ENCODE measurements at places on chromosomes 13 and 19.
A peak's percentile ranks its signal among the peaks of the same experiment; 100 is the strongest.

DNA sequence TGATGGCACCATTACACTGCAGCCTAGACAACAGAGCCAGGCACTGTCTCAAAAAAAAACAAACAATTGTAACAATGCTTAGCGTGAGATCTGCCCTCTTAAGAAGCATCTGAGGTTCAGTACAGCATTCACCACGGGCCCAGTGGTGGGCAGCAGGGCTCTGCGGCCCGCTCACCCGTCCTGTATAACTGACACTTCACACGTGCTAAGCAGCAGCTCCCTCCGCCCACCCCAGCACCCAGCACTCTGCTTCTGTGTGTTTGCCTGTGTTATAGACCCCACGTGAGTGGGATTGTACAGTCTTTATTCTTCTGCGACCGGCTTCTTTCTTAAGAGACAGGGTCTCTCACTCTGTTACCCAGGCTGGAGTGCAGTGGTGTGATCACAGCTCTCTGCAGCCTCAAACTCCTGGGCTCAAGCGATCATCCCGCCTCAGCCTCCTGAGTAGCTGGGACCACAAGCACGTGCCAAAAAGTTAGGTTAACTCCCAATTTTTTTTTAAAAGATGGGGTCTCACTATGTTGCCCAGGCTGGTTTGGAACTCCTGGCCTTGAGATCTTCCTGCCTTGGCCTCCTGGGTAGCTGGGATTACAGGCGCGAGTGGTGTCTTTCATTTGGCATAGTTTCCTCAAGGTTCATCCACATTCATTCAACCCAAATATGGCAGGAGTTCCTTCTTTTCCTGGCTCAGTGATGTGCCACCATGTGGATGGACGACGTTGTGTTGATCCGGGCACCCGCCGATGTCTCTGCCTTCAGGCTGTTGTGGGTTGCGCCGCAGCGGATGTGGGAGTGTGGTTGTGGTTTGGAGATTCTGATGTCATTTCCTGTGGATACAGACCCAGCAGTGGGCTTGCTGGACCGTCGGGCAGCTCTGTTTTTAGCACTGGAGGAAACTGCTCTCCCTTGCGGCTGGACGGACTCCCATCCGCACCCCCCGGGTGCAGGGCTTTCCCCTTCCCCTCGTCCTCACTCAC is 170.0 kb downstream of the KDM4B start:
- peaks cover 47% of the 10 kb centered on the region for H3K36me3 ChIP-seq
- peak overlapping the region; percentile 51 for H3K4me3 ChIP-seq
- no peaks in the 10 kb centered on the region for H3K27me3 ChIP-seq
- H3K4me1 ChIP-seq, result peaks cover 20% of the 10 kb centered on the region

GRCh38 chr19:23287620-23288019 is 37.4 kb upstream of the ZNF724 start:
- peaks cover 1% of the 10 kb centered on the region for H3K4me1 ChIP-seq
- peaks cover 3% of the 10 kb centered on the region for H3K36me3 ChIP-seq
- no peak overlapping the region for H3K4me3 ChIP-seq
- H3K27me3 ChIP-seq, result no peaks in the 10 kb centered on the region
- H3K27ac ChIP-seq, result no peak overlapping the region

GRCh38 chr19:41430922-41431321 is 3.7 kb upstream of the B3GNT8 start:
- no peak overlapping the region for H3K4me3 ChIP-seq
- no peak for DNase-seq
- H3K4me1 ChIP-seq, result peaks cover 22% of the 10 kb centered on the region
- peaks cover 32% of the 10 kb centered on the region for H3K36me3 ChIP-seq
- no peaks in the 10 kb centered on the region for H3K27me3 ChIP-seq

DNA sequence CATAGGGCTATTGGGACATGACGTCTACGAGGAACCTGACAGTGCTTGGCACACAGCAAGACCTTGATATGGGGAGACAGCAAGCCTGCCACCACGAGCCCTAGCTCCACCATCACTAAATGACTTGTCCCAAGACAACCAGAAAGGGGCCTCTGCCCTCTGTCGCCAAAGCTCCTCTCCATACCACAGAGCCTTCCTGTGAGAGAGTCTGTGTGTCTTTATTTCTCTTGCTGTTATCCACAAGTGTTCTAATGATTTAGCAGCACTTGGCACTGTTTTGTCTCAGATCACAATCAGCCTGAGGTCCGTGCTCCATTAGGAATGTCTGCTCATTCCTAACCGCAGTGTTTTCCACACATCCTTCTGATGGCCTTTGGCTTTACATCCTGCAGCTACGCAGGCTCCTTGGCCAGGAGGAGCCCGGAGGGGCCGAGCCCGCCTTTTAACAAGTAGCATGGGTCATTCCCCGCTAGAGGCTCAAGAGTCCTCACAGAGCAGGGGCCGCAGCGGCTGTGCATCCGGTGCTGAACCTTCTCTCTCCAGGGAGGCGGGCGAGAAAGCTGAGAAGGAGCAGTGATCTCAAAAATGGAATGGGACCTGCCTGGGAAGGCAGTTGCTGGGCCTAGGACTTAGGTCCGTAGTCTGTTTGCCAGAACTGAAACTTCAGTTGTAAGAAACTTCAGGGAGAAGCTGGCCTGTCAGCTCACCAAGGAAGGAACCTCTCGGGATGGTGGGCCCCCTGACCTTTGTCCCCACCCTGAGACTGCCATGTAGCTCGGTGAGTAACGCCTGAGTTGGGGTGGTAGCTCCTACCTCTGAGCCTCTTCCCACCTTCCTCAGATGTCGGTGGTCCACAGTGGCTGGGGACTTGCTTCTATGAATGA is 61.1 kb upstream of the HMGB1 start:
- peaks cover 5% of the 10 kb centered on the region for H3K4me1 ChIP-seq
- no peak overlapping the region for H3K4me3 ChIP-seq
- no peak overlapping the region for H3K27ac ChIP-seq
- no peak for DNase-seq

DNA sequence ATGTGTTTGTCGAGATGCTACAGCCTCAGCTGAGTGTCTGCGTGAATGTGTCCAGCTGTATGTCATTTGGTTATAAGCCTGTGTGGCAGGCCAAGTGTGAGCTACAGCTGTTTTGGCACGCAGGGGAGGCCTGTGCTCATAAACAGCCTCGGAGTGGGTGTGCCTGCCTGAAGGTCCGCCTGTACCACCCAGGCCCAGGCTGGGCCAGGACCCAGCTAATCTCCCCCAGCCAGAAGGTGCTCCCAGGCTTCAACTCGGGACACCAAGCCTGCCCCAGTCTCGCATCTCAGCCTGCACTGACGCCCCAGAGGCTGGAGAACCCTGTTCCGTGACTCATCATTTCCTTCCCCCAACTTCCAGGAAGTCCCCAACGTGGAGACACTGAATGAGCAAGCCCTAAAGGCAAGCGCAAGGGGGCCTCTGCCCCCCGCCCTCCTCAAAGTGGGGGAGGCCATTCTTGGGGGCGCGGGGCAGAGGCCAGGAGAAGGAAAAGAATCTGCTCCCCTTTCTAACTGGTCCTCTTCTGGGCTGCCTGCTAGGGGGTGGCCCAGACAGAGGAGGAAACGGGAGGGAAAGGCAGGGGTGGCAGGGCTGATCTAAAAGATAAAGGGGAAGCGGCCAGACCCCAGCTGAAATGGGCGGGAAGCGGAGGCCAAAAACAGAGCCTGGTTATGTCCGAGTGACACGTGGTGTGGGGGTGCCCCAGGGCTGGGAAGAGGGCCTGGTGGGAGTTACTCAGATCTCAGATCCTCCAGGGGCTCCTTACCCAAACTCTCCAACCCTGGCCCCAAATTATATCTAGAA is 2.0 kb downstream of the SLC1A5 start:
- H3K4me1 ChIP-seq, result peaks cover 45% of the 10 kb centered on the region
- peak; percentile 74 for DNase-seq

- H3K36me3 ChIP-seq, result peaks cover 36% of the 10 kb centered on the region
- H3K4me3 ChIP-seq, result peak overlapping the region; percentile 97
- H3K4me1 ChIP-seq, result peaks cover 45% of the 10 kb centered on the region
- peak overlapping the region; percentile 93 for H3K27ac ChIP-seq
- no peaks in the 10 kb centered on the region for H3K27me3 ChIP-seq
Measured at GRCh38 chr13:99199541-99200431, 868 bp upstream of the UBAC2 start.

- H3K27me3 ChIP-seq, result no peaks in the 10 kb centered on the region
- DNase-seq, result no peak
- peak overlapping the region; percentile 55 for H3K27ac ChIP-seq
- H3K36me3 ChIP-seq, result peaks cover 73% of the 10 kb centered on the region
- peaks cover 43% of the 10 kb centered on the region for H3K4me1 ChIP-seq
Measured at GRCh38 chr19:10110076-10110971, 1.2 kb upstream of the P2RY11 start.

DNA sequence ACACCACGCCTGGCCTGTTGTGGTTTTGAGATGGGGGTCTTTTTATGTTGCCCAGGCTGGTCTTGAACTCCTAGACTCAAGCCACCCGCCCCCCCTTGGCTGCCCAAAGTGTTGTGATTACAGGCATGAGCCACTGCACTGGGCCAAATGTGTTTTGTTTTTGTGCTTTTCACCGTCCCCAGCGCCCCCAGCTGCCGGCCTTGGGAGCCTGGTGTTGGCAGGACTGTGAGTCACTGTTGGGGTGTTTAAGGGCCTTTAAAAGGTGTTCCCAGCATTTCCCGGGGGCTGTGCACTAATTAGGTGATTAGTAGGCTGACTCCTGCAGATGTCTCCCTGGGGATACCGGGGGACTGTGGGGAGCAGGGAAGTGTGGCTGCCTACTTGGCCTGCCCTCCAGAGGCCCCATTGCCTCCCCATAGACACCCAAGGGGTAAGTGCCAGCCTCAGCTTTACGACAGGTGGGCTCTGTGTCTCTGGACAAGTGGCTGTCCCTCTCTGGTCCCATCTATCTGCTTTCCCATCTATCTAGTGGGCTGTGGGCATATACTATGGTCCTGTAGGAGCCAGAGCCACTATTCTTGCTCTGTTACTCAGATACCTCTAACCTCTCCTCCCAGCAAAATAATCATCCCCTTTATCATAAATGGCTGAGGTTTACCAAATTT is 11.8 kb upstream of the TLE5 start:
- DNase-seq, result no peak
- no peak overlapping the region for H3K27ac ChIP-seq
- peaks cover 3% of the 10 kb centered on the region for H3K4me1 ChIP-seq
- no peak overlapping the region for H3K4me3 ChIP-seq

DNA sequence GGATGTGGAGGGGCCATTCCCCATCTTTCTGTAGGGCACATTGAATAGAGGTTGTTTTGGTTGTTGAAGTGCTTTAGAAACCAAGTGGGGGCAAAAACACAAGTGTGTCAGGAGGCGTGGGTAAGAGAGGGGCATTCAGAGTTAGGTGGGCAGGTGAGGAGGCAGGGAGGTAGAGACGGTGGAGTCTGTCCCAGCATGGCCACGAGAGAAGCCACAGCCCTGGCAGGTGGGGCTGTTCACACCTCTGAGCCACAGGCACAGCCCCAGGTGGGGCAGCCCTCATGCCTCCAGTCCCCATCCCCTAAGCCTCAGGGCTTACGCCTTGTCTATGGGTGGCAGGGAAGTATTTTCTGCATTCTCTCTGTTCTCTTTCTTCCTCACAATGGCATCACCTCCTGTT is 43.7 kb downstream of the KCTD15 start:
- no peak overlapping the region for H3K27ac ChIP-seq
- no peaks in the 10 kb centered on the region for H3K4me1 ChIP-seq
- H3K27me3 ChIP-seq, result peaks cover 4% of the 10 kb centered on the region
- no peak overlapping the region for H3K4me3 ChIP-seq
- no peaks in the 10 kb centered on the region for H3K36me3 ChIP-seq
- no peak for DNase-seq

- no peak for DNase-seq
- no peak overlapping the region for H3K4me3 ChIP-seq
- H3K27ac ChIP-seq, result no peak overlapping the region
- no peaks in the 10 kb centered on the region for H3K27me3 ChIP-seq
- no peaks in the 10 kb centered on the region for H3K36me3 ChIP-seq
Measured at GRCh38 chr13:91056746-91057145, 290.7 kb upstream of the MIR17HG start.

DNA sequence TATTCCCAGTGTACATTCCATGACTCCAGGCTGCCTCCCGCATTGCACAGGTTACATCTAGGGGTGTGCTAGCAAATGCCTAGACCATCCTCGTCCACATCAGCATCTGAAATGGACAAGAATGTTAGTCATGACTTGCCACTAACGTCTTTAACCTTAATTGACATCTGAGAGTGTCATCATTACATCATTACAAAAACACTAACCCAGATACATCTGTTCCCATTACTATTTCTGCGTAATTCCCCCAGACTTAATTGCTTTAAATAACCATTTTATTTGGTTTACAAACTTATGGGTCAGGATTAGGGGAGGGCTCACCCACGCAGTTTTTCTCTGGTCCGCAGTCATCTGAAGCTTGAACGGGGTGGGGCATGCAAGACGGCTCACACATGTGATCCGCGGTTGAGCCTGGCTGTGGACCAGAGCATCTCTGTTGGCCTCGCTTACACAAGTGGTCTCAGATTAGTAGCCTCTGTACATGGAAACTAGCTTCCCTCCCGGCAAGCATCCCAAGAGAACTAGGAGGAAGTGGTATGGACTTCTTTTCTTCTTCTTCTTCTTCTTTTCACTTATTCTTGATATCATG is 15.9 kb downstream of the KL start:
- H3K27ac ChIP-seq, result no peak overlapping the region
- H3K4me3 ChIP-seq, result no peak overlapping the region
- peaks cover 8% of the 10 kb centered on the region for H3K27me3 ChIP-seq
- peaks cover 10% of the 10 kb centered on the region for H3K4me1 ChIP-seq

GRCh38 chr19:40754611-40755247 is 3.7 kb downstream of the SNRPA start:
- H3K27me3 ChIP-seq, result no peaks in the 10 kb centered on the region
- peaks cover 39% of the 10 kb centered on the region for H3K4me1 ChIP-seq
- H3K4me3 ChIP-seq, result peak overlapping the region; percentile 83
- peaks cover 71% of the 10 kb centered on the region for H3K36me3 ChIP-seq
- DNase-seq, result peak; percentile 20

GRCh38 chr19:913080-913748 is at the start of gene R3HDM4:
Gene R3HDM4 (minus strand): TSS chr19:913219. CDS start chr19:913157, 62 bp downstream.
- peaks cover 16% of the 10 kb centered on the region for H3K36me3 ChIP-seq
- H3K27me3 ChIP-seq, result peaks cover 2% of the 10 kb centered on the region
- DNase-seq, result peak; percentile 80
- peaks cover 19% of the 10 kb centered on the region for H3K4me1 ChIP-seq
- peak within 1 kb of the TSS; percentile 80 for H3K27ac ChIP-seq

- DNase-seq, result no peak
- no peak overlapping the region for H3K4me3 ChIP-seq
- H3K27me3 ChIP-seq, result no peaks in the 10 kb centered on the region
- H3K27ac ChIP-seq, result no peak overlapping the region
- peaks cover 17% of the 10 kb centered on the region for H3K4me1 ChIP-seq
- H3K36me3 ChIP-seq, result peaks cover 42% of the 10 kb centered on the region
Measured at GRCh38 chr19:5137571-5138124, 168.7 kb downstream of the KDM4B start.

GRCh38 chr19:9878511-9879196 is 43.5 kb downstream of the PIN1 start:
- H3K4me3 ChIP-seq, result no peak overlapping the region
- H3K4me1 ChIP-seq, result peaks cover 3% of the 10 kb centered on the region
- H3K36me3 ChIP-seq, result no peaks in the 10 kb centered on the region
- H3K27ac ChIP-seq, result no peak overlapping the region
- DNase-seq, result no peak

Data from activated T-helper 2 cell treated with anti-CD3 and anti-CD28 coated beads, Interferon-gamma antibody, Interleukin-2, Interleukin-4, amounts not matched to agents 10 μg/mL and 5 μg/mL and 100 μg/mL, durations not matched to agents 14 hours and 24 hours and 36 hours (primary cell).